ENCODE measurements at places on chromosomes 3 and 15.

GRCh38 chr3:41682996-41683395 is 278.9 kb downstream of the ULK4 start:
- DNase-seq = no peak

GRCh38 chr3:118108201-118108600 is 926.4 kb downstream of the IGSF11 start:
- DNase-seq = no peak

GRCh38 chr3:177459401-177459800 is 262.1 kb upstream of the TBL1XR1 start:
- no peak for DNase-seq

DNA sequence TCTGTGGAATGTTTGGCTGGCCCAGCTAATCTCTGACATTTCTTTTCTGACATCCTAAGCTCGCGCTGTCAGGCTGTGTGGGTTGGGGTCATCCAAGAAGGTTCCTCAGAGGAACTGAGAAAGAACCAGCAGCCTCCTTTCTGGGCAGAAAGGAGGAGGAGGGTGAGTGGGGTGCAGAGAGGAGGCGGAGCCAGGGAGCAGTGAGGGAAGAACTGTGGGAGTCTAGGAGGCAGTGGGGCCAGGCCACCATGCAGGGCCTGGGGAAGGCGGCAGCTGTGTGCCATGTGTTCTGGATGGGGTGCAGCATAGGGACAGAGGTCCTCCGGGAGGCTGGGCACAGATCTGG is 5.3 kb downstream of the SEMA7A start:
- DNase-seq = no peak

- no peak for DNase-seq
Observed at GRCh38 chr3:85167576-85167975, 208.8 kb downstream of the CADM2 start.

- DNase-seq = no peak
Observed at GRCh38 chr3:129605922-129606635, 397 bp downstream of the PLXND1 start.

DNA sequence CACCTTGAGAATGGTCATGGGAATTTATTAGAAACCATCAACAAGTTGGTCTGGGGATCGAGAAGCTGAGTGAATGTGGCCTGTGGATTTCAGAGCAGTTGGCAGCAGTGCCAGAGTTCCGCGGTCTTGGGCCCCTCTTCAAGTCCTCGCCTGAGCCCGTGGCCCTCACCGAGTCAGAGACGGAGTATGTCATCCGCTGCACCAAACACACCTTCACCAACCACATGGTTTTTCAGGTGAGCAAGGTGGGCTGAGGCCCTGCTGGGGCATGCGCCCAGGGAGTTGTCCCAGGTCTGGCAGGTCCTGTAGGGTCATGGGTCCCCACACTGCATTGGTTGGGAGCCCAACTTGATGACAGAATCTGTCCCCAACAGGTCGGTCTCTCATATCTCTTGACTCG is 7.0 kb upstream of the HMCES start:
- DNase-seq = no peak

DNA sequence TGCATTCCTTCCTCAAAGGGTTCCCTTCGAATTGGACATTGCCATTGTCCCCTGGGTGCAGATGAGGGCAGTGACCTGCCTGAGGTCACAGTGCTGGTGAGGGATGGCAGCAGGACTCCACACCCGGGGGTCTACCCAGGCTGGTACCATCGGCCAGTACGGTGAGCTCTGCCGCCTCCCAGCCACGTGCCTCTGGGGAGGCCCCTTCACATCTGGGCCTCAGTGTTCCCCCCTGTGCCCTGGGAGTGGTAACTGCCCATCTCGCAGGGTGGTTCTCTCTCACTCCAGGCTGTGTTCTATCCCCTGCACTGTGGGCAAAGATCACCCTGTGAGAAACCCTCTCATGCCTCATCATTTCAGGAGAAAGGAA is 99.4 kb upstream of the IQSEC1 start:
- no peak for DNase-seq

- no peak for DNase-seq
Observed at GRCh38 chr15:42401544-42402454, 42.5 kb downstream of the CAPN3 start.

- DNase-seq = no peak
Observed at GRCh38 chr15:90844696-90845095, 23.7 kb upstream of the FURIN start.

GRCh38 chr15:67607959-67608637 is 65.6 kb downstream of the MAP2K5 start:
- DNase-seq = no peak

DNA sequence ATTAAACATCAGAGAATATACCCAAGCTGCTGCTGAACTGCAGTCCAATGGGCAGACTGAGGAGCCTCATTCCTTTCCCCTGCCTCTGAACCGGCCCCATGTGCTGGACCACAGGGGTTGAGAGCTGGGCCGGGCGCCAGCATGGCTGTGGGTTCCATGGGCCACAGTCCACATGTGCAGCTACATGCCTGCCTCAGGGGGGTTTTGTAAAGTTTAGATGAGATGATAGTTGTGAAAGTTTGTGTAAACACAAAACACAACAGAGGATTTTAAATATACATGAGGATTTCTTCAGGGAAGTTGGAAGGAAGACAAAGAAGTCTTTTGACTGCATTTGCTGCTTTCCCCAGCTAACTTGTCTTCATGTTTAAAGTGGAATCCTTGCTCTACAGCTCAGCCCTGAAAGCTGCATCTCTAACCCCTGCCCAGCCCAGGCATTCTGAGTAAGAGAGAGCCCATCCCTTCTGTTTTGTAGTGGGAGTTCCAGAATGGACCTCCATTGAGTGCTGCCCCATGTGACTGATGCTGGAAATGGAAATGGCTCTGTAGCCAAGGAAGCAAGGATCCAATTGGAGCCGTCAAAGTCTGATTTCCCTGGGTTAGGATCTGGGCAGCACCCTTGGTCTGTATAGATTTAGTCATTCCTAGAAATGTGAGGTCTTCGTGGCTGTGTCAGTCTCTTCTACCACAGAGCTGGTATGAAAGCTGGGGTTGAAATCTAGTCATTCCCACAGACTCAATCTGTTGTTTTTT is 17.5 kb downstream of the SLC12A8 start:
- DNase-seq = no peak

Data from forelimb muscle (tissue), 1 donor.